ENCODE measurements at places on chromosomes 1 and 21.

GRCh38 chr1:9592510-9593075, 3.9 kb downstream of the TMEM201 start:
- ATAC-seq, result no peak

GRCh38 chr1:209260136-209260535, 323.4 kb upstream of the CAMK1G start:
- no peak for ATAC-seq

- ATAC-seq, result no peak
Observed at GRCh38 chr1:167927046-167927754, 9.3 kb upstream of the DCAF6 start.

- no peak for ATAC-seq
Observed at GRCh38 chr1:182626527-182626926, 22.3 kb upstream of the RGS16 start.

- no peak for ATAC-seq
Observed at GRCh38 chr1:70256664-70257063, 35.5 kb downstream of the SRSF11 start.

- ATAC-seq, result no peak
Observed at GRCh38 chr1:6969762-6970161, 184.5 kb downstream of the CAMTA1 start.

- peak; percentile 38 for ATAC-seq
Observed at GRCh38 chr1:181133441-181133951, 45.0 kb downstream of the IER5 start.

GRCh38 chr1:231571904-231572303, 43.4 kb downstream of the TSNAX start:
- no peak for ATAC-seq

DNA sequence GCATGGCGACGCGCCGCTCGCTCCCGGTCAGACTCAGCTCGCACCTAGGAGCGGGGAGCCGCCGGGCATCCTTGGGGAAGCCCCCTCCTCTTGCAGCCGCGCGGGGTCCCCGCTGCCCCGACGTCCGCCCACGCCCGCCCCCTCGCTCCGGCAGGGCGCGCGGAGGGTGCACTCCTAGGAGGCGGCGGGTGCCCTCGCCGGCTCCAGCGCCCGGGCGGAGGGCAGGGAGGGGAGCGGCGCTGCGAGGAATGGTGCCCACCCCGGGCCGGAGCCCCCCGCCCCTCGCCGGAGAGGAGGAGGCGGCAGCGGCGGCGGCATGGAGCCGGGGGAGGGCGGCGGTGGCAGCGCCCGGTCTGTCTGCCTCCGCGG, 488 bp downstream of the FAM78B start:
- ATAC-seq, result peak; percentile 61

- no peak for ATAC-seq
Observed at GRCh38 chr1:117527566-117528102, 78.2 kb upstream of the TENT5C start.

- peak; percentile 41 for ATAC-seq
Observed at GRCh38 chr21:44892536-44893277, 19.2 kb upstream of the PTTG1IP start.

- ATAC-seq, result no peak
Observed at GRCh38 chr1:157047062-157047410, 1.5 kb upstream of the ARHGEF11 start.

GRCh38 chr21:46092811-46093667, 4.9 kb upstream of the COL6A2 start:
- peak; percentile 52 for ATAC-seq

DNA sequence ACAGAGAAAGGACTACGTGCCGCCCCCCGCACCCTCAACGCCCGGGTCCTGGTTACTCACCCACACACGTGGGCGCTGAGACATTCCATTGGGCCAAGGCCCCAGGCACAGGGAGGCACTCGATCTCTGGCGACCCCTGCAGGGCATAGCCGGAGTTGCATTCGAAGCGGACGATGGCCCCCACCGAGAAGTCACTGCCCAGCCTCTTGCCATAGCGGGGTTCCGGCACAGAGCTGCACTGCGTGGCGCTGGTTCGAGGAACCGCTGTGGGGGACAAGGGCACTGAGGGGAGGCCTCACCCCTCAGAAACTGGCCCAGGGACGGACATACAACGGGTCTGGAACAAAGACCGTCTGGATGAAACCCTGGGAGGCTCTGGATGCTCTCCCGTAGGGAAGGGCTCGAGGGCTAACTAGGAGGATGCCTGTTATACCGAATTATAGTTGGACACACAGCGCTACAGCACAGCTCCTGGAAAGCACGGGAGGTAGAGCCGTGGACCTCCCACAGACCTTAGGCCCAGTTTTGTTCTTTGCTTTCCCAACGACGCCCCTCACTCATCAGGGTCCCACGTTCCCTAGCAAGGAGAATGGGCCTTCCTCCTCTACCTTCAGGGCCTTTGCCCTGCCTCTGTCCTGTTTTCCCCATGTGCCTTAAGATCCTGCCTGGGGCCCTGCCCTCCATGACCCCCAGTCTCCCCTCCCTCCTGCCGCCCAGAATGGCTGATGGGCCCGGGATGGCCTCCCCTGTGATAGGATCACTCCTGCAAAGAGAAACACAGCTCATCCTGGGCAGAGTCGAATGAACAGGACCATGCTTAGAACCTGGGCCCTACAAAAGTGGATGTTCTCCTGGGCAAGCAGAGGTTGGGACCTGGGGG, 152.8 kb downstream of the ZSCAN20 start:
- no peak for ATAC-seq

DNA sequence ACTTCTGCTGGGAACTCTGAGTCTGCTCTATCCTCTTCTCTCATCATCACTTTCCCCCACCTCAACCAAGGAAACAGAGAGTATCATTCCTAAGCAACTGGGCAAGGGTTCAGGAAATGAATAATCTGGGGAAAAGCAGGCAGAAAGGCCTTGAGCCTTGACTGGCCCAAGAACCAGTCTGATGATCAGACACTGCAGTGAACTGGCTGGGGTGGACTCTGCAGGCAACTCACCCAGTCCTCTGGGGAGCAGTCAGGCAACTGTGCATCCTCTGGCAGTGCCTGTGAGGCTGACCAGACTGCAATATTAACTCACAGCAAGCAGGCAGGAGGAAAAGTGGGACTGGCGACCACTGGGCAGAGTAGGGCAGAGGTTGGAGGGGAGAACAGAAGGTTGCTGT, 991 bp downstream of the ANKRD35 start:
- no peak for ATAC-seq

DNA sequence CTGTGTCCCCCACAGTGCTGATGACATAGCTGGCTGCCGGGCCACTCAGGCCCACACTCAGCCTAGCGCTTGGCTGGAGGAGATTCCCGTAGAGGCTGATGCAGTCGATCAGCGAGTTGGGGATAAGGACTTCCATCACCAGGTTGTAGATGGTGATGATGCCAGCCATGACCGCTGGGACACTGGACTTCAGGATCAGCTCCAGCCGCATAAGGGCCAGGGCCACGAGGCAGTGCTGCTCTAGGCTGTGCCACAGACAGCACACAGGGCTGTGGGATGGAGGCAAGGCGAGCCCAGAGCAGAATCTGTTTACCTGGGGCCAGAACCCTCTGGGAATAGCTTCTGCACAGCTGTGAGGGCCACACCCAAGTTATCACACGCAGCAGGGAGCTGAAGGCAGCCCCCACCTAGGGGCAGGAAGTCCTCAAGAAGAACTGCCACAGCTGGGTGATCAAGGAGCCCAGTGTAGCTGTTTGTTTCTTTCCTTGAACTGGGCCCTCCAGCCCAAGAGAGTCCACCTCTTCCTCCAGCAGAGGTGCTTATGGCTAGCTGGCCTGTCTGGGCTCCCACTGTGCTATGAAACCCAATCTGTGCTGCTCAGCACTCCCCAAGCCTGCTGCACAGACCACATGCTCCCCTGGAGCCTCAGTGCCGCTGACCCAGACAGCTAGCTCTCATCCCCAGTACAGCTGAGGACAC, 6.2 kb downstream of the SLC2A1 start:
- peak; percentile 57 for ATAC-seq

DNA sequence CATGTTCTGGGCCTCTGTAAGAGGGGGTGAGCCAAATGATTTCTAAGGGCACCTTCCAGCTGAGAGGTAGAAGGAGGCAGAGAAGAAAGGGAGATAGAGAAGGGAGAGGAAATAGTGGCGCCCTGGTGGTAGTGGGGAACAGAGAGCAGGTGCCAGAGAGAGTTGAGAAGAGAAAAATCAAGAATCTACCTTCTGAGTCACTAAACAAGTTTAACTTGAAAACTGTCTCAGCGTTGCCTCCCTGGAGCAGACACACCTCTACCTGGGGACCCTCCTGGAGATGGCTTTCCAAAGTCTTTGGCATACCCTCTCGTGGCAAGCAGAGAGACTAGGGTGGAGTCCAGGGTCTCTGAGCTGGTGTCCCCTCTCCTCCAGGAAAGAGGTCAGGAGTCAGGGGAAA, 1.1 kb upstream of the SLC45A3 start:
- ATAC-seq, result no peak

DNA sequence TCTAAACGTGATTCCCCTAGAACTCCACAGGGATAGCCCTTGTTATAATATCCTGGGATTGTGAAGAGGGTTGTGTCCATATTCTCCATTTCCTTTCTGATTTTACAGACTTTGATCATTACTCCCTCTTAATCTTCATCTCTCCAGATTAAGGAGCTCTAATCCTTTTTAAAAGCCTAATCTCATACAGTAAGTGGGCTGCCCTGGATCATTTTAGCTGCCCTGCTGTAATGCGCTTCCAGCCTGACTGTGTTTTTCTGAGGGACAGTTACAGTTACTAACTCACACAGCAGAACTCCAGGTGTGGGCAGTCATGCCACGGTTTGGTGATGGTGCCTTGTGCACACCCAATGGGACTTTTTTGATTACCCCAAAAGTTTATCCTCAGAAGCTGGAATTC, 33.5 kb downstream of the PROX1 start:
- no peak for ATAC-seq

- ATAC-seq, result no peak
Observed at GRCh38 chr1:162398999-162399580, 12.8 kb downstream of the SH2D1B start.

DNA sequence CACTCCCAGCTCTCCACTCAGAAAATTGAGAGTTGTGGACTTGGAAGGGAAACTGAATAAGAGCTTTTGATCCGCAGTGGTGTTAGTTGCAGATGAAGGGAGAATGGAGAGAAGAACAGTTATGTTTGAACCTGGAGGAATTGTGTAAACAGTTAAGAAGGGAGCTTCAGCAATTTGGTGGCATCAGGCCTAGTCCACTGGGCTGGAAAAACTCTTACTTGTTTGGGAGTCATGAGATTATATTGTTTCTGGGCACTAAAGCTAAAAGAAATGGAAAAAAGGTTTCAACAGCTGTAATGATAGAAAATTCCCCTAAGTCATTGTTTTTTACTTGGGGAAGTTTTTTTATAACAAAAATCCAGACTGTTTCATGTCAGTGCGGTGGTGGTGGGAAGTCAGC, 256.1 kb upstream of the C1orf87 start:
- ATAC-seq, result no peak

- peak; percentile 63 for ATAC-seq
Observed at GRCh38 chr1:29708796-29709703, 472.7 kb downstream of the PTPRU start.

GRCh38 chr1:94301186-94301585, 63.8 kb upstream of the ARHGAP29 start:
- no peak for ATAC-seq

Measured in motor neuron (in vitro differentiated cells).